ENCODE measurements at places on chromosomes 16 and 17.
A peak's percentile ranks its signal among the peaks of the same experiment; 100 is the strongest.

DNA sequence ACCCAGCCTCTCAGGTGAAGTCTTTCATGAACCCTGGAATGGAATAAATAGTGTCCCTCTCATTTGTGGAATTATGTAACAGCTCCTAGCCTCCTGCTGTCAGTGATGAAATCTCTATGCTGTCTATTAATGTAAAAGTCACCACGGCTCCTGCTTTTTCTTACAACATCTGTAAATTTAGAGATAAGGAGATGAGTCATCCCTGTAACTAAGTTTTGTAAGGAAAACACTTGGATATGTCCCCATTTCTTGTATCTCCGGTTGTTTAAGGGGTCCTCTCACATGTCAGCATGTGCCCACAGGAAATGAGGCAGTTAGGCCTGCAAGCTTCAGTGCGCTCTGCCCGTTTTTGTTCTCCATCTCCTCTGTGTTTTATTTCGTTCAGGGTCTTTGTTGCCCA, 2.8 kb upstream of the NAT9 start:
- no peak for DNase-seq

DNA sequence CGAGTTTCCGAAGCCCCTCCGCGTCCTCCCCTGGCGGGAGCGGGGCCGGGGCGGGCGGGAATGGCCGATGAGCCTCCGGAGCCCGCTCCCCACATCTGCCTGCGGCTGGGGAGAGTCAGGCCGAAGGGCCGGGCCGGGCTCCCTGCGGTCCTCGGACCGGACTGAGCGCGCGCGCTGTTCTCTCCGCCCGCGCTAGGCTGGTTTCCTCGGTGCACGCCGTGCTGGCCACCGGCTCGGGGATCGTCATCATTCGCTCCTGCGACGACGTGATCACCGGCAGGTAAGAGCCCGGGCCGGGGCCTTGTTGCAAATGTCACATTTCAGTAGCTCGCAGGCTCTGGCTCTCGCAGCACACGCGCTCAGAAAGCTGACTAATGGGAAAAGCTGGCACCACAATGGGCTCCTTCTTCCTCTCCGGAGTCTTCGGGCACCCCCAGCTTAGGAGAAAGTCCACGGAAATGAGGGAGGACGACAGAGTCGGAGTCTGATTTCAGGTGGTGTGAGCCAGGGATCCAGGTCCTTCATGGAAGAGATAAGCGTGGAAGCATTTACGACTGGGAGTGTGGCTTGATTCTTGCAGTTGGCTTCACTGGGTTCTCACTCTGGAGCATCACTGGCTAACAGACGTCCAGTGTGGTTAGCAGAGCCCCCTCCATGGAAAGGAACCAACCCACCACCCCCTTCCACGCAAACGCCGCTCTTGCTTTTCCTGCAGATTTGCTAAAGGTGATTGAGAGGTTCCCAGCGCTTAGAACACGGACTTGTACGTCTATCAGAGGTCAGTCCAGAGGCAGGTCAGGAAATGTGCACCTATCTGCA, 715 bp downstream of the TLCD3A start:
- no peak for DNase-seq

DNA sequence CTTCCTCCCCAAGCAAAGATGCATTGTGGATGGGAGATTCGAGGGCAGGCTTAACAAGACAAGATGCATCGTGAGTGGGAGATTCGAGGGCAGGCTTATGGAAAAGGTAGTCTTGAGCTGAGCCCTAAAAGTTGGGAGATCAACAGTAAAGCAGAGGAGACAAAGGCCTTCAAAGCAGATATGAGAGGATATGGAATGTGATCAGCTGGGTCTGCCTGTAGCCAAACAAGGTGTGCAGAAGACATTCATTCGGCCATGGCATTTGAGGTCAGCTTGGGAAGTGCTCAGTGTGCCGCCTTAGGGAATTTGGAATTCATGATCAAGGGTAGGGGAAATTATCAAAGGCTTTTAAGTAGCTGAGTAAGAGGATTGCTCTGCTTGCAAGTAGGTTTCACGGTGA, 39.5 kb downstream of the DNAH9 start:
- no peak for DNase-seq

- DNase-seq: no peak
Measured at GRCh38 chr16:56947604-56947995, 14.2 kb upstream of the CETP start.

GRCh38 chr17:76451506-76451905, 1.4 kb downstream of the UBE2O start:
- DNase-seq: no peak

GRCh38 chr16:3195975-3196374, 8.0 kb downstream of the OR1F1 start:
- no peak for DNase-seq

DNA sequence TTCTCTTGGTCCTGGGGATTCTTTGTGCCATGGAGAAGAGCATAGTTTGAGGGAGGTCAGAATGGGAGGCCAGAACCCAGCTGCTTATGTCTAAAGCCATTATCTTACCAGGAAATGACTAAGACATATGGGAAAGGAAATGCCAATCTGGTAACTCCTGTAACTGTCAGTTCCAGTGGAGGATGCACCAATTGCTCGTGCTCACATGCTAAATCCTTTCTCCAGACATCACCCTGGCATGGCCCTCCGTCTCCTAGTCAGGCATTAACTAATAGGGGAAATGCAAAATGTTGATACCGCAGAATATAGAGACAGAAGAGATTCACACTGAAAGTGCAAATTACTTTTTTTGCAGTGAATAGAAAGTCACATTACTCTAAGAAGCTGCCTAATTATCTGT, 255.6 kb upstream of the HSBP1 start:
- no peak for DNase-seq

DNA sequence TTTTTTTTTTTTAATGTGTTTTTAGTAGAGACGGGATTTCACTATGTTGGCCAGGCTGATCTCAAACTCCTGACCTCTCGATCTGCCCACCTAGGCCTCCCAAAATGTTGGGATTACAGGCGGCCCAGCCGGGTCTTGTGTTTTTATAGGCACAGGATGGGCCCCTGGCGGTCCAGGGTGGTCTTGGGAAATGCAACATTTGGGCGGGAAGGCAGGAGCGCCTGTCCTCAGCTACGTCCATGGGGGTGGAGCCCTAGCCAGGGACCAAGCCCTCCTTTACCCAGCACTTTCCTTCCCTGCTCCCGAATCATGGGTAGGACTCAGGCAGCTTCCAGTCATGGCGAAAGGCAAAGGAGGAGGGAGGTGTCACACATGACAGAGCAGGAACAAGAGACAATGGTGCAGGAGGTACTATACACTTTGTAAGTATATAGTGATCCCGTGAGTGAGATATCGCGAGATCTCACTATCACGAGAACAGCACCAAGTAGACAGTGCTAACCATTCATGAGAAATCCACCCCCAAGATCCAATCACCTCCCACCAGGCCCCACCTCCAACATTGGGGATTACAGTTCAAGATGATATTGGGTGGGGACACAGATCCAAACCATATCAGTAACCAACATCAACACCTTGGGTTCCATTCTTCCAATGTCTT, 226.7 kb upstream of the WSCD1 start:
- no peak for DNase-seq

GRCh38 chr16:56262148-56262547, 70.9 kb downstream of the GNAO1 start:
- DNase-seq: peak; percentile 35

DNA sequence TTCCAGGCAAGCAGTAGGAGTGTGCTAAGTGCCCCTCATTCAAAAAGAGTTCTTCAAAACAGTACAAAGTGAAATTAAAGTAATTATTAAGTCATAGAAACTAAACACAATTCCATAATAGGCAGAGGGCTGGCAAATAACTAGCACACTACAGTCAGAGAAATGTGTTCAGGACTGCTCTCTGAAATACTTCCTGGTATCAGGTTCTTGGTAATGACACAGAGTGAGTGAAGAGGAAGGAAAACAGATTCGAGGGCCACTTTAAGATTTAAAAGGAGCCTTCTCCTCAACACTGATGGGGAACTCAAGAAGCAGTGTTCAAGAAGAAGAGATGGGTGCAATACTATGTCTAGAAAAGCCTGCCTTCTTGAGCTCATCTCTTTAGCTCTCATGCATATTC, 139.2 kb downstream of the TOX3 start:
- no peak for DNase-seq

DNA sequence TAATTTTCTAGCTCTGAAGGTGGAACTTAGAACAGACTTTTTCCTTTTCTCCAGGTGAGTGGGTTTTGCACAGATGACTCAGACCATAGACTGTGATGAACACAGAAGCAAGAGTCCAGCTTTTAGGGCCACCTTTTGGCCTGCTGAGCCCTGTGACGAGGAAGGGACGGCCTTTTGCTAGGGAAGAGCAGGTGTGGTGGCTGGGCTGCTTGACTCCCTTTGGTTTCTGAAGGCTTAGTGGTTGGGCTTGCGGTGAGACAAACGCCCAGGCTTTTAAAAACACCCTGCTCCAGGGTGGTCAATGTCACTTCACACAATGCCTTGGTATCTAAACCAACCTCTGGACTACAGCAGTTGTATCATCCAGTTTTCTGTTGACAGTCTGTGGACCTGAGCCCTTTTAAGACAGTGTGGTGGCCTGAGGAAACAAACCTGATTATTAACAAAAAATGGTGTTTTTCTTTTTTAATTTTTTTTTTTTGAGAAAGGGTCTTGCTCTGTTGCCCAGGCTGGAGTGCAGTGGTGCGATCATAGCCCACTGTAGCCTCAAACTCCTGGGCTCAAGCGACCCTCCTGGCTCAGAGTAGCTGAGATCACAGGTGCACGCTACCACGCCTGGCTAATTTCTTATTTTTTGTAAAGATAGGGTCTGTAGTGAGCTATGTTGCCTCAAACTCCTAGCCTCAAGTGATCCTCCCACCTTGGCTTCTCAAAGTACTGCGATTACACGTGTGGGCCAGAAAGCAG, 134.0 kb downstream of the SNX29 start:
- no peak for DNase-seq

GRCh38 chr17:67217446-67217845, 27.6 kb downstream of the HELZ start:
- no peak for DNase-seq

DNA sequence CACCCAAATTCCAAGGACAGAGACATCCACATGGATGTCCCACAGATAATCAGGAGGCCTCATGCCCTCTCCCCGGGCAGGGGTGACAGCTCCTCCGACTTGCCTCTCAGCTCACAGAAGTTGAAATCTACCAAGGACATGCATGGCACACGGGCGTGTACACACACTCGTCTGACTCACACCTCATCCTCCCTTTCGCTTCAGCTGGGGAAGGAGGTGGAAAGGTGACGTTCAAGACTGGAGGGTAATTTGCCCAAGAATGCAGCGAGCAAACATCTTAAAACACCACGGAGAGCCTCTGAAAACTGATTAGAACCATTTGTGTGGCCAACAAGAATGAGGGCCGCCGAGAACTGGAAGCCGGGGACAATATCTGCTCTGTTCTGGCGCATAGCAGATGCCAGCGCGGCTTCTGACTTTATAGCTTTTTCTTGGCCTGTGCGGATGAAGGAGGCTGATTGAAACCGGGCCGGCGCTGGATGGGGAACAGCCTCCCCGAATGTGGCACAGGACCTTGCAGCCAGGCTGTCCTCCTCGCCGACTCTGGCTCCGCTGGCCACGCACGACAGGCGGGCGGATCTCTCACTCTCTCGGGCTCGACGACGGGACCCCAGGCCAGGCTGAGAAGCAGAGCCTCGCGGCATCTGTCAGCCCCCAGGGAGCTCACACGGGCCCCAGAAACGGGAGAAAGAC, 100.9 kb downstream of the C16orf95 start:
- no peak for DNase-seq

GRCh38 chr16:70713824-70714223, 28.0 kb upstream of the MTSS2 start:
- no peak for DNase-seq

DNA sequence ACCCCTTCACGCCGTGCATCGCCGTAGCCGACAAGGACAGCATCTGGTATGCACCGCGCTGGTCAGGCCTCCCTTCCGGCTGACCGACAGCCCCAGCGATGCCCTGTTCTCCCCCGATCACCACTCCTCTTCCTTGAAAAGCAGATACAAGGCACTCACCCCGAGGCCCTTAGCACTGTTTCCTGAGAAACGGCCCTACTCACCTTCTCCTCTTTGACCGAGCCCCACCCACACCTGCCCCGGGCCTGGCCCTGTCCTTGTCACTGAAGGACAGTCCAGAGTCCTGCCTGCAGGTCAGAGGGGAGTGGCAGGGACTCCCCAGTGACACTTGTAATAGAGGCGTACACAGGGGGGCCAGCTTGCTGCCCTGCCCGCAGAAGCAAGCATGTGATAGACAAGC, 45.9 kb upstream of the CHMP6 start:
- DNase-seq: no peak

DNA sequence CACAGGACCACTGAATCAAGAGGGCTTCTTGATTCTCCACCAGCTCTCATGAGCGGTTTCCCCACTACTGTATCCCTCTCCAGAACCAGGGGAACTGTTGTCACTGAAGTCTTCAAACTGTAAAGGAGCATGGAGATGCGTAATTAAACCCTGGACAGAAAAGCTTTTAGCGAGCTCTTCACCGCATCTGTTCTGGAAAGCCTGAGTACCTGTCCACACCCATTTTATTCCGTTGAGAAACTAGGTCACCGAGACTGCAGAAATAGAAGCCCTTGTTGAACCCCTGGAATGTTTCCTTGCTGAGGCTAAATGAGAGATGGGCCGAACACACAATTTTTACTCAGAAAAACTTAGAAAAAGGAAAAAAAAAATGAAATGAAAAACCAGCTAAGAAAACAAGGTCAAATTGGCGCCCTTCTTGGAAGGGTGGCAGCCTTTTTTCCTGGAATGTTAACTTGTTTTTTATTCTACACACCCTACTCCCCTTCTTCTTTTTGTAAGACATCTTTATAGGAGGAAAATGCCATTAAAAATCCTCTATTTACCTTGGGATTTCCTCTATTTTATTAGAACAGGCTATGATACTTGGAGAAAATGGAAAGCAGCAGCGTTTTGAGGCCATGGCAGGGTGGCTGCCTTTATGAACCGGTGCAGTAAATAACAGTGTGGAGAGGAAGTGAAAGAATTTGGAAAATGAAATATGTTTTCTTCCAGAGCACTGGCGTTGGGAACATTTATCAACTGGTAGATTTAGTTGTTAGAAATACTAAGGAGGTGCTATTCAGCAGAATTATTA, 52.6 kb upstream of the CRISPLD2 start:
- no peak for DNase-seq

DNA sequence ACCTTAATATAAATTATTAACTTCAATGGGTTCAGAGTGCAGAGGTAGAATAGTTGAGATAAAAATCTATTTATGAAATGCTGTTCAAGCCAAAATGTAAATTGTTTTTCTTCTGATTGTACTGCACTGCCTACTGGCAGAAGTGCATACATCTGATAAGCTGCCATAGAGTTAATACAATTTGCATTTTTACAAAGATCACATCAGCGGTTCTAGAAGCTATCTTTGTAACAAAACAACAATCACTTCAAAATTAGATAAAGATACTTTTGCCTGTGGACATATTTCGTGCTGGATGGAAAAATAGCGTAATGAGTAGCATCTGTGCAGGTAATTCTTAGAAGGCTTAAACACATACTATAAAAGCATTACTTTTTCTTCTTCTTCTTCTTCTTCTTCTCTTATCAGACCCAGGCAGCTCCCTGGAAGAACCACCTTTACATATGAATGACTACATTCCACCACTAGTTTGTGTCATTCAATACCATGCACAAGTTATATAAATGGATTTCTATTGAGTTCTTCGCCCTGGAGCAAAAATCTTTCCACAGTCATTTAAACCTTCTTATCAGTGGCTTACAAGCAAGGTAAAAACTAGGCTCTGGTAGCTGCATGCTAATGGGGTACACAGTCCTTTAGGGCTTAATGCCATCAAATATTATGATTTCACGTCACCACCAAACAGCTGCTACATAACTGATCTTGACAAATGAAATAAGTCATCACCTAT, 47.0 kb downstream of the SYNRG start:
- DNase-seq: no peak

- no peak for DNase-seq
Measured at GRCh38 chr16:80902306-80903110, 98.1 kb upstream of the CDYL2 start.

GRCh38 chr17:1867307-1867706, 37.5 kb downstream of the RPA1 start:
- DNase-seq: no peak
